NCI-H1436 treated with DMSO at 0.1 percent for 48 hours (cell line): ENCODE measurements at places on chromosomes 2 and 18.

GRCh38 chr18:7174344-7175095, 56.4 kb upstream of the LRRC30 start:
- DNase-seq, result no peak

DNA sequence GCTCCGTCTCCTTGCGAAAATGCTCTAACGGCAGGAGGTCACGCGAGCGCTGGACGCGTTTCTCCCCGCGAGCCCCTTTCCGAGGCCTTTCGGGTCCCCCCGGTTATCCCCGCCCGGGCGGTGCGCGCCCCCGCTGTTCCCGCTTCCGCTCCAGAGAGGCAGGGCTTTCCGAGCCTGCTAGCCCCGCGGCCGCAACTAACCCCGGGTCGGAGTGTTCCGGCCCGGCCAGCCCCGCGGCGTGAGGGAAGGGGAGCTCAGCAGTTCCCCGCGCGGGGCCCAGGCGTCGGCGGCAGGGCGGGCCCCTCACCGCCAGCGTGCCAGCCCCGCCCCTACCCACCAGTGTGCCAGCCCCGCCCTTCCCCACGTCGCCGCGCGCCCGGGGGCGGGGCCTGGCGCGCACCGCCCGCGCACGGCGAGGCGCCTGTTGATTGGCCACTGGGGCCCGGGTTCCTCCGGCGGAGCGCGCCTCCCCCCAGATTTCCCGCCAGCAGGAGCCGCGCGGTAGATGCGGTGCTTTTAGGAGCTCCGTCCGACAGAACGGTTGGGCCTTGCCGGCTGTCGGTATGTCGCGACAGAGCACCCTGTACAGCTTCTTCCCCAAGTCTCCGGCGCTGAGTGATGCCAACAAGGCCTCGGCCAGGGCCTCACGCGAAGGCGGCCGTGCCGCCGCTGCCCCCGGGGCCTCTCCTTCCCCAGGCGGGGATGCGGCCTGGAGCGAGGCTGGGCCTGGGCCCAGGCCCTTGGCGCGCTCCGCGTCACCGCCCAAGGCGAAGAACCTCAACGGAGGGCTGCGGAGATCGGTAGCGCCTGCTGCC, at the start of gene MSH6:
MSH6 (plus strand) TSS at position 475 of the 815 bp plus-strand sequence; CDS start at position 564, 89 bp downstream.
- DNase-seq, result peak; percentile 16

- no peak for DNase-seq
Observed at GRCh38 chr2:130251873-130252620, 53.8 kb upstream of the TUBA3E start.

GRCh38 chr2:82652117-82652516, 1807.0 kb downstream of the SUCLG1 start:
- DNase-seq, result no peak

DNA sequence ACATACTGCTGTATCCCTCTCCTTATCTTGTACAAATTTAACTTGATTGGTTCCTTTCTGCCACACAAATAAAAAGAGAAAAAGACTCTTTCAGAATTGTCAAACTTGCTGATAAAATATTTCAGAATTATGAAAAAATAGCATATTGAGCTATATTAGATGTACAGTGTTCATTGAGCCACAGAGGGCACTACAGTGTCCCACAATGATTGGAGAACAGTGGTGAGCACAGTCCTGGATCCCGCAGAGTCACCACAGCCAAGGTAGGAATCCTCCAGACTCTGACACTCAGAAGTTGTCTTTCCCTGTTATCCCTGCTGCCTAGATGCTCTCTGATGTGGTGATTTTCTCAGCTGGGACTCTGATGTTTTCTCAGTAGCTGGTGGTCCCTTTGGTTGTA, 1281.3 kb upstream of the ZEB2 start:
- no peak for DNase-seq

DNA sequence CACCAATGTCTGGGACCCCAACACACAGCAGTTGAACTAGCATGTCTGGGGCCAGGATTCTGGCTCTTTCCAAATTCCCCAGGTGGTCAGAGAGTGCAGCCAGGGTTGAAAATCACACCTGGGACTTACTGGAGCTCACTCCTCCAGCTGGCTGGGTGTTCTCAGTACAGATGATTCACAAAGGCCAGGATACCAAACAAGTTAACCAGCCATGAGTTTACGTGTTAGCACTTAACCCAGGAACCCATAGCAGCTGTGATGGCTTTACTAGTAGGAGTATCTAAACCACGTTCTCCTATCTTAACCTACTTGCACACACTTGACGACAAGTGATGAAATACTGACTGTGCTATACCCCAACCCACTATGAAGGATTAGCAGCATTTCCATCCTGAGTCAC, 222.8 kb downstream of the FBXO15 start:
- DNase-seq, result no peak

- no peak for DNase-seq
Observed at GRCh38 chr2:177557794-177558193, 165.2 kb downstream of the AGPS start.

GRCh38 chr2:7191932-7192331, 274.7 kb downstream of the RNF144A start:
- DNase-seq, result no peak

DNA sequence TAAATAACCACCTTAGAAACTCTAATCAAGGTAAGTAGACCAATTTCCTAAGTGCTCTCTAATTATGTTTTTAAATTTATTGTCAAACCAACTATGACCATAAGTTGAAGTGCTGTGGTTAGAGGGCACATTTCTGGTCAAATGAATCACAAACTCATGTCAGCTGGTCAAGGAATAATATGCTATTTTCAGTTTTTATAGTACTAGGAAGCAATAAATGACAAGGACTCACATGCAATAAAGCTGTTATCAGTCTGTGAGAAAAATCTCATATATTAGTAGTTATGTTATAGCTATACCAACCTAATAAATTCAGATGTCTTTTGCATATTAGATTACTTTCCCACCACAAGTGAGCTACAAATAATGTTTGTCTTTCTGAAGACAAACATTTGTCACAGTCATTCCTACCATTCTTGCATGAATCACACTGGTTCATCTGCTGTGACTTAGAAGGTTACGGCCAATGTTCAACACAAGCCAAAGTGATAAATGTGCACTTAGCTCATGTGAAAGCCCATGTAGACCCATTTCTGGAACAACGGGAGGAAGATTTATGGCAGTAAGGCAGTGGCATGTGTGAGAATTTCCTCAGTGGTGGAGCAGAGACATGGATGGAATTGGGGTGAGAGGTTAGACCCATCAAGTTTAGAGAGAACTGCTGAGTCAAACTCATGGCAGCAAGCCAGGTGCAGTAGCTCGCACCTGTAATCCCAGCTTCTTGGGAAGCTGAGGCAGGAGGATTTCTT, 27.4 kb upstream of the CCNYL1 start:
- no peak for DNase-seq

DNA sequence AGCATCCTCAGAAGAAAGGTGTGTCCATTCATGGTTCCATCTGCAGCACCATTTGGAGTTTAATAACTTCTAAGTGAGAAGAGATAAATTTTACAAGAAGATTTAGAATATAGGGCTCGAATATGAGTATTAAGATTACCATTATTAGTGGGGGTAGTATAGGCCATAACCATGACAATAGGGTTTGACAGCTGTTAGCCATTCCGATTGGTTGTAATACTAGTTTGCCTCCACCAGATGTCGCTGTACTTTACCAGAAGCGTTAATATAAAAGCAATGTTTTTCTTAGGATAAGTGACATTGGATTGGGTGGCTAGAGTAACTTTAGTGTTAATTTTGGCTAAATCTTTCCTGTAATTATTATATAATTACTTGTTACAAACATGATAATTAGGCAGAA, 107.5 kb upstream of the SRD5A2 start:
- no peak for DNase-seq

GRCh38 chr18:57555134-57555533, 31.4 kb downstream of the FECH start:
- DNase-seq, result no peak

DNA sequence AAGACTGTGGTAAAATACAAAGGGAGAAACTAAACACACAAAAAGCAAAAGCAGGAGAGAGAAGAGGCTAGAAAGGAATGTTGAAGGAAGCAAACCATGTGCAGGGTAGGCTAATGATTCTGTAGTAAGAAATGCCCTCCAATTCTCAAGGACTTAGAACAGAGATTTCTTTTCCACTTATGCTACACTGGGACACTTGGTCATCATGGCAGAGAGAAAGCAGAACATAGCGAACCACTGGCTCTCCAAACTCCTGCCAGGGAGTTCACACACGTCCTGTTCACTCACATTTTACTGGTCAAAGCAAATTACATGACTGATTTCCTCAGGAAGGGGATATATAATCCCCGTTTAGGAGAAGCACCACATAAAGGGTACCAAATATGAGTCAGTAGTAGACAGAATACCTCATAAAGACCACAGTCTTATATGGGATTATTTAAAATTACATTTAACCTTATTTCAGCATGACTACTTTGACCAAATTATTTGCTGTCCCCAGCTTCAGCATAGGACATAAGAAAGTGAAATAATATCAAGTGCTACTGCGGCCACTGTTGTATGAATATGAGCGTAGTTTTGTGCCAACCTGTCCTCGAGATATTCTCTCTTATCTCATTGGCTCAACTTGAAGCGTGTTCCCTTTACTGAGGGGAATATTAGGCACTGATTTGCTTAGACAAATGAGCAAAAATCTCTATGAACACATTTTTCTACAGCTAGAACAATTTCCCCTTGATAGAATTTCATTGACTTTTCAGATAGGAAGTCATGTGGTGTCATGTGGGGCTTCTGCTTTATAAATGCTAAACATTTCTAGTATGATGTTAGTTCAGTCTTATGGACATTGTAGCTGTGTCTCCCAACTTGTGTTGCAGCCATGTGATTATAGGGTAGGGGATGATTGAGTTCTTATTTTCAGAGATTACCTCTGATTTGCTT, 81.7 kb downstream of the FAM161A start:
- no peak for DNase-seq

- DNase-seq, result no peak
Observed at GRCh38 chr2:65708086-65708485, 275.7 kb upstream of the SPRED2 start.

DNA sequence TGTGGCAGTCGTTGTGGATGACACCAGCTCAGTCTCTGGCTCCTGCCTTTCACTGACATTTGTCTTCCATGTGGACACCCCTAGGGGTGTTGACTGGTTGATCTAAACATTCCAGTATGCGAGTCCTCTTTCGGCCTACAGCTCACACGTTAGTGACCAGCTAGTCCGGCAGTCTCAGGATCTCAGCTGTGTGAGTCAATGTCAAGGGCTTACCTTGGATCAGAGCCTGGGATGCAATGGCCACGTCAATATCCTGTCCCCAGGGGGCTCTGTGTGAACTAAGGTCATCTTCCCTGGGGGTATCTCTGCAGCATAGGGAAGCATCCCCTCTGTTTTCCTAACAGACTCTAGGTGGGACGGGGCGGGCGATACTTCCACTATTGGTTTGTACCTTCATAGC, 35.1 kb upstream of the YWHAQ start:
- DNase-seq, result no peak

DNA sequence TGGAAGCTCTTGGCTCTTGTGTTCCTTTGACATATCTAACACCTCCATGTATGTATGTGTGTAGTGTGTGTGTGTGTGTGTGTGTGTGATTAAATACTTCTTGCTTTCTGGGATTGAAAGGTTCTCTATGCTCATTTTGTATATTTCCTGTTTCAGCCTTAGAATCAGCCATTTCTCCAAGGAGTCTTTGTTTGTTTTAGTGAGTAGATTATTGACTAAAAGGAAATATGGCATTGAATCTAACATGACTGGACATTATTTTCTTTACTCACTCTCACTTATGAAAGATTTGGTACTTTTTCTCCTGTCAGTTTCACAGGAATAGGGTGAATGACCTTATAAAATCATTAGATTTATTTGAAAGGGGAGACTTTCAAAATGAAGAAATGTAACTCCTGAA, 413.8 kb upstream of the SLC14A2 start:
- no peak for DNase-seq

DNA sequence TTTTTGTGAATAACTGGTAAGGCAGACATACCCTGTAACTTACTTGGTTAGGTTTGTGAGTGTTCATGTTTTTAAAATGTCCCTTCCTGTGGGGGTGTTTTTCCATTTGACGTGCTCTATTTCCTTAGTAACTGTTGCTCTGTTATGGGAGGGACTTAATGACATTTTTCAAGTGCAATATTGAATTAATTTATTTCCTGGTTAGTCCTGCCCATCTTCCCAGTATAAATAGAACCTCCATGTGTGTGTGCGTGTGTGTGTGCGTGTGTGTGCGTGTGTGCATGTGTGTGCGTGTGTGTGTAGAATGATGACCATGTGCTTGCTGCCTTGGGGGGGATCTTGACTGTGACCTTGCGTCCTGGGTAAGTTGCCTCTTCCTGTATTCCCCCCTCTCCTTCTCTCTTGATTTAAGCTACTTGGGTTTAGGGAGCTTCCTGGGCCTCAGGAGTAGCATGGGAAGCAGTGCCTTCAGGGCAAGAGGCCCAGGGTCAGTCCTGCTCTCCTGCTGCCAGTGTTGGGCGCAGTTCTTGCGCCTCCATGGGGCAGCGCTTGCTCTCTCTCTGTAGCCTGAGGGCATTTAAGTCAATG, 163.9 kb downstream of the LDLRAD4 start:
- no peak for DNase-seq

DNA sequence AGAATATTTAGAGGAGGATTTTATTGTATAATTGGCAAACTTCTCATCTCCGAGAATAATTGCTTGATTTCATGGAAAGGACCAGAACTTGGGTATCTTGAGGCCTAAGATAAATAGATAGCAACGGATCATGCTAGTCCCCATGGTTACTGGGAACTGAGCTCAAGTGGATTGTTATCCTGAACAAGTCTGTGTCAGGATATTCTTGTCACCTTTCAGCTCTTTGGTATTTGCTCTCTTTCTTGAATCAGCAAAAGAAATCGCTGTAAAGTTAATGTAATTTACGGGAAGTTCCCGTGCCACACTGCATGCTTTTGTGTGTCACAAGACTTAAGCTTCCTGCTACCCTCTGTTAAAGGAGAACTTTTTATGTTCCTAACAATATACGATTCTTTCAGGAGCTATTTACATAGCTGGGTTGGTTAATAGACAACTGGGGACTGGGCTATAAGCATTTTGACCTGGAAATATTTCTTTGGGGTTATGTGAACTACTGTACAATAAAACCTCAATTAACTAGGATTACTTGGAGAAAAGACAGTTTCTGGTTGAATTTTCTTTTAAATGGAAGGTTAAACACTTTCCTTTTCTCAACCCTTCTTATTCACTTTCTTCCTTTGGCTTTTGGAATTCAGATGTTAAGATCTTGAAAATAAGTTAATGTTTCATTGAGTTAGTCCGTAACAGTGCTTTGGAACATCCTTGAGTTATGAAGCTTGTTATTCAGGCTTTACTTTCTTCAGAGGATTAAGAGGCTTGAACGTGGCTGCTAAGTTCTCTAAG, 151.2 kb downstream of the FMNL2 start:
- DNase-seq, result no peak
